ENCODE measurements at places on chromosomes 5 and 9.

DNA sequence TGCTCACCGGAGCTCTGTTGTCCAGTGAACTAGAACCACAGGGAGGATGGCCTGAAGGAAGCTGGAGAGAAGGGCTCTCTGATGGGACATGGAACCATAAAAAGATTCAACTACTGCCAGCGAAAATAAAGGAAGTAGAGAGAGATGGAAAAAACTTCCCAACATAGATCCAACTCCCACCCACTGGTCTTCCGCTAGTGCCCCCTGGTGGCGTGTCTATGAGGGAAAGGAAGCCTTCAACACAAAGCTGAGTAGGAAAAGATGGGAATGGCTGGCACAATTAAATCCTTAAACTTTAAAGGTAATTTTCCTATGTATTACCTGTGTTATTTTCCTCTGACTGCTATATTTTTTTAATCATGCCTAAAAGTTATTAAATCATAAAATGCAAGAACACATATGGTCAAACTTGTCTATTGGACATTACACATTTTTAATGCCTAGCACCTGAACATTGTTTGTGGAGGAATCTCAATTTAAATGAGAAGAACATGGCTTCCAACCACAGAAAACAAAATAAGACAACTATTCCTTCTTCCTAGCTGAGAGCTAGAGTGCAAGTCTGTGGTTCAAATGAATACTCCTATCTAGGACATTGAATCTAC lies 51.5 kb downstream of the CEP120 start:
- DNase-seq = no peak

DNA sequence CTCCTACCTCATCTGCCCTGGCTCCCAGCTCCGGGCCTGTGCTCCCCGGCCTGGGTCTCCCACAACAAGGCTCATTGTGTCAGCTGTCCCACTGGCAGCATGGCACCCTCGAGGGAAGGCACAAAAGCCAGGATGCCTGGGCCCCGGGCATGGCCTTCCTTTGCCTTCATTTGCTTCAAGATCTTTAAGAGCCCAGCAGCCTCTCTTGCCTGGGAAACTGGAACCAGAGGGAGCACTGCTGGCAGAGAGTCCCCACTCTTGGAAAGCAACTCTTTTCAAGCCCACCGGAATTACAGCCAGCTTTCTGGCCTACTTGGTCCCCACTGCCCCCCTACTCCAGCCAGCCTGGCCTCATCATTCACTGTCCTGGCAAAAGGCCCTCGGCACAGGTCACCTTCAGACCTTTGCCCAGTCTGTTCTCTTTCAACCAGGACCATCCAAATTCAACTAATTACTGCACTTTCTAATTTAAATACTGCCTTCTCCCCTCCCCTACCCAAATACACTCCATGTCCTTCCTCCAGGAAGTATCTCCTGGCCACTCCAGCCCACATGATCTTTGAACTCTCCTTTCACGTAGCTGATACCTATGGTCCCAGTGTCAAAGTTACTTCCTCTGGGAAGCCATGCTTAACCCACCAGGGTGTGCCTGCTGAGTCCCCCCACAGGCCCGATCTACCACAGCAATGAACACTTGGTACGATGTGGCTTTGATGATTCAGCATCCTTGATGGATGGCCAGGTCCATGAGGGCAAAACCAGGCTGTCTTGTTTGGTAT lies 8.9 kb downstream of the ZER1 start:
- no peak for DNase-seq

DNA sequence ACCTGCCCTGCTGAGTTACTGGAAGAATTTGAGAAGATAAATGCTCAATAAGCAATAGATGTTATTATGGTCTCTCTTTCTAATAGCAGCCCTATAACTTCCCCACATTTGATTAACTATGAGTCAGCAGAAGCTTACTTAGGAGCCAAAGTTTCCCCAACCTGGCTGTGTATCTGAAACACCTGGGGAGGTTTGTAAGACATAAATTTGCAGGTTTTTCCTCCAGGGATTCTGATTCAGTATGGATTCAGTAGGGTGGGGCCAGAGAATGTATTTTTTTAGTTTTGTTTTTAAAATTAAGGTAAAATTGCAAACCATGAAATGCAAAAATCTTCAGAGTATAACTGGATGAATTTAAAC lies 44.9 kb upstream of the GNPDA1 start:
- DNase-seq = no peak

- DNase-seq = no peak
Observed at GRCh38 chr5:92471861-92472260, 1088.7 kb upstream of the ARRDC3 start.

DNA sequence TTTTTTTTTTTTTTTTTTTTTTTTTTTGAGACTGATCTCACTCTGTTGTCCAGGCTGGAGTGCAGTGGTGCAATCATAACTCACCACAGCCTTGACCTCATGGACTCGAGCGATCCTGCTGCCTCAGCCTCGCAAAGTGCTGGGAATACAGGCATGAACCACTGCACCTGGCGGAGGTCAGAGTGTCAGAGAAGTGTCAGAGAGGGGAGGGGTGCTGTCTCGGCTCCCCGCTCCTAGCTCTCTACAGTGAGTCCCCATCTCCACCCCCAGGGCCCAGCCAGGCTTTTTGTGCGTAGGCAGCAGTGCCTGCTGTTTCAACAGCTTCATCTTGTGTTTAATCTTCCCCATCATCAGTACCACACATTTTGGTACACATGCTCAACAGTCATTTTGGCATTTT lies 38.3 kb downstream of the SAR1B start:
- no peak for DNase-seq
